NCI-H2081 (cell line): ENCODE measurements at places on chromosomes 1 and 21.

GRCh38 chr1:156582388-156583017 is 3.0 kb downstream of the TTC24 start:
- DNase-seq, result no peak

GRCh38 chr21:38266732-38267131 is 9.9 kb downstream of the KCNJ15 start:
- no peak for DNase-seq

DNA sequence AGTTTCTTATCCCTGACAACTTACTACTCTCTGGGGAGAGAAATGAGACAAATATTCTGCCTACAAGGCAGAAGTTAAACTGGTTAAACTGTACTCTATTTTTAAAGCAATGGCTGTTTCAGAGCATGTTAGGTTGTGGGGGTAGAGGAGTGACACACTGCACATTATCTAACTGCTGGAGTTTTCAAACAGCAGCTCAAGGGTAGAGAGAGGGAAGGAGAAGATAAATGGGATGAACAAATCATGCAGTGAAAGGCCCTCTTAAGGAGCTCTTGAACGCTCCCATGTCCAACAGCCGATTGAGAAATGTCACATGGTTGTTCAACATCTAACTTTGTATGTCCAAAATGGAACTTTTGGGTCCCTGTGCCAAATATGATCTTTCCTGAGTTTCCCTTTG is 14.0 kb upstream of the IFI44L start:
- DNase-seq, result no peak

DNA sequence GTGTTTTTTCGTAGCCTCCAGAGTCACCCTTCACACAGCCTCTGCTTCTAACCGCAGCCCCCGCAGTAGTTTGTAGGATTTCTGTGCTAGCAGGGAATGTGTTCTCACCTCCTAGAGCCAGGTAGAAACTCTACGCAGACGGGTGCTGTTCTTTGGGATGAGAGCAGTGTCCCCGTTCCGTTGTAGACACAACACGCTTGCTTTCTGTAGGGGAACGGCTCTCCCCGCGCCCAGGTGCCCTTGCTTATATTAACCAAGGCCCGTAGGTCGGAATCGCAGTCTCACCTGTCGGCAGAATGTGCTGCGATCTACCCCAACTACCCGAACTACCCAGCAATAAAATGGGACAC is 111.8 kb upstream of the NBPF11 start:
- DNase-seq, result peak; percentile 36

GRCh38 chr21:46617267-46618051 is 12.6 kb upstream of the S100B start:
- DNase-seq, result no peak

GRCh38 chr1:213414911-213415310 is 363.9 kb downstream of the RPS6KC1 start:
- DNase-seq, result no peak

- no peak for DNase-seq
Measured at GRCh38 chr1:2644171-2644570, 11.4 kb upstream of the MMEL1 start.

- DNase-seq, result no peak
Measured at GRCh38 chr1:5002676-5003075, 348.3 kb downstream of the AJAP1 start.

- DNase-seq, result no peak
Measured at GRCh38 chr21:39197448-39198233, 14.4 kb upstream of the PSMG1 start.
